Stimulated activated CD8-positive, alpha-beta memory T cell treated with anti-CD3 and anti-CD28 coated beads, Interleukin-7, amount 100 ng/mL, for 48 hours (primary cell): ENCODE measurements at places on chromosomes 1 and 21.

GRCh38 chr1:151984313-151984956 is 9.2 kb downstream of the S100A10 start:
- no peak for DNase-seq

DNA sequence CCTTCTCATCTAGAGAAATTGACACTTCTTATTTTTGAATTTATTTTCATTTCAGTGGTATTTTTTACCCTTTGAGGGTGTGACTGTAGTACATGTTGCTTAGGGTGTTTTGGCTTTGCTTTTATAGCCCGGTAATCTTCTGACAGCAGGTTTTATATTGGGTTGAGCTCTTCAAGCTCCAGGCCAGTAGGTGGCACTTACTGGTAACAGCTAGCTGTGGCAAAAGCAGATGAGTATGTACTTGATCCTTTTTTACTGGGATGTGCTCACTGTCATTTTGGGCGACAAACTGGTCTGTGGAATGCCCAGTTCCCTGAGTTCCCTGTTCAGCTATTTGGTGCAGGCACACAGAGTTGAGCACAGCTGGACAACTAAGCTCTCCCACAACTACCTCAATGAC is 916.2 kb upstream of the B3GALT2 start:
- no peak for DNase-seq

DNA sequence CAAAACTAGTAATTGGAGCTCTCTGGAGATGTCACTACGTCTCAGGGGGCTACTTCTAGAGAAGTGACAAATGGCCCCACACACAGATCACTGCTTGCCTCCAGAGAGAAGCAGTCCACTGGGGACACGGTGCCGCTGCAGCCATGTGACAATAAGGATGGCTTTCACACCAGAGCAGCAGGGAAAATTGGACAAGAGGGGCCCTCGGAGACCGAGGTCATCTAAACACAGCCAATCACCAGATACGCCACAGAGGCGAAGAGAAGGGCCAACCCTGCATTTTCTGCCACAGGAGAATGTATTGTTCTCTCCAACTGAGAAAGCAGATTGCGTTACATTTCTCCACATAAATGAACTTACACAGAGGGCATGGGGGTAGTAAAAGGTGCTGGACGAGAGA is 51.2 kb upstream of the TIAM1 start:
- no peak for DNase-seq

DNA sequence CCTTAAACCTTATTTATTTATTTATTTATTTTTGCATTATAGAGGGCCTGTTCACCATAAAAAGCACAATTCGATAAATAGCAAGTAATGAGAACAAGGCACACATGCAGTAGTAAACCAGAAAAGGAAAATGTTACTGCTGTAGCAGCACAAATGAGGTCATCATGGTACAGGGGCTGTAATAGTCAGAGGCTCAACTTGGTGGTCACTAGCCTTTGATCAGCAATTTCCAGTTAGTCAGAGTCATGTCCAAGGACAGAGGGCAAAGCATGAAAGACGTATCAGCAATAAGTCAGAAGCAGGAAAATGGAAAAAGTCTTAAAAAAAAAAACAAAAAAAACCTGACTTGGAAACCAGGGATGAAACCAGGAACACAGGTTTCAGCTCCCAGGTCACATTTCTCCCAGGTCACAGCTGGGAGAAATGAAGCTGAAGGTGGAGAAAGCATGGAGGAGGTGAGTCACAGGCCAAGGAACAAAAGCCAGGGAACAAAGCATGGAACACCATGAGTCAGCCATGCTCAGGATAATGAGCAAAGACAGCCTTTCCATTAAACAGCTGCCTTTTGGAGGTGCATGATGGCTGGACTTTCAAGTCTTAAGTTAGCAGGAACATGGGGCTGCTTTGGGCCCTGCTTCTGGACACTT is 556.3 kb downstream of the LTN1 start:
- DNase-seq = no peak

DNA sequence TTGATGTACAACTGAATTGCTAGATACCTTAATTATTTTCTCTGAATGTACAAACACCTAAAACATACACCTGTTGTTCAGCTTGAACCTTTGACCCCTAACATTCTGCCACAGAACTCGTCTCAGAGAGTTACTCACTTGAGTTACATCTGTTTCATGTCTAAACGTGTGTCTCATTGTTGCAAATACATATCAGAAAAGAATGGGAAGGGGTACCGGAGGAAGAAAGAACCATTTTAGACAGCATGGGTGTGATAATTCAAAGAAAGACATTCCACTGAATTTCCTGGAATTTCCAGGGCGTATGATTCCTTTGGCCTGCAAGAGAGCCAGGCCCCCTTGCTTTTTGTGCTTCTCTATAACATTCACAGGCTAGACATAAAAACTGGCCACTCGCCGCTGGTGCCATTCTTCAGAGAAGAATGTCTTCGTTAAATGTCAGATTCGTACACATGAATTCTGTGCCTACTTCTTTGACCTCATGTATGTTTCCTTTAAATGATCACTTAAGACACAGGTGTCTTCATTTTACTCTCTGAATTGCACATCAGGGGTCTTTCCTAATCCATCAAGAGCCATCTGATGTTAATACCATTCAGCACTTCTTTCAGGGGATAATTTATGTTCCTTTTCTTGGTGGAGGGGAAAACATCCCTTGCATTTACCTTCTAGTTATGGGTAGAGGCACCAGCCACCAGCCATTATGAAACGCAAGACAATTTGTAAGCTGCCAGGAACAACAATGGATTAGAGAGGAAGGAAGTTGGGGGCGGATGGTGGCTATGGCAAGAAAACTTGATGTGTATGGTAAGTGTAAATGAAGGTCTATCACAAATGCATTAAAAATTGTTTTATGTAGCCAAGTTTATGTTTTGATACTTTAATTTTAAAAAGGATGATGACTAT is 12.7 kb downstream of the ATF3 start:
- DNase-seq = no peak

GRCh38 chr1:119475866-119476439 is 31.1 kb upstream of the HSD3B1 start:
- no peak for DNase-seq

GRCh38 chr1:56788588-56788987 is 30.6 kb downstream of the FYB2 start:
- DNase-seq = no peak

GRCh38 chr1:208559597-208560329 is 315.6 kb upstream of the PLXNA2 start:
- no peak for DNase-seq

DNA sequence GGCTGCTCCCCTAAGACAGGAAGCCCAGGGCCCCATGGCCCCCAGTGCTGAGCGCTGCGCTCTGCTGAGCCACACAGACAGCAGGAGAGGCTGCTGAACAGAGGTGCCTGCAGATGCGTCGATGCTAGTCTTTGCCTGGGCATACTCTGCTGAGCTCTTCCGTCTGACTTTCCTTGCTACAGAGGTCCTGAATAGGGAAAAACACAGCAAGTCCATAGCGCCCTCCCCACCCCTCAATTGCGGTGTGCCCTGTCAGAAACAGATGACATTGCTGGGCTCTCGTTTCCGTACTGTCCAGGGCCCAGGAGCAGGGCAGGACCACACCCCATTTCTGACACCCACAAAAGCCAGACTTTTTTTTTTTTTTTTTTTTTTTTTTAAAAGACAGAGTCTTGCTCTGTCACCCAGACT is 252.5 kb downstream of the SDCCAG8 start:
- DNase-seq = no peak

DNA sequence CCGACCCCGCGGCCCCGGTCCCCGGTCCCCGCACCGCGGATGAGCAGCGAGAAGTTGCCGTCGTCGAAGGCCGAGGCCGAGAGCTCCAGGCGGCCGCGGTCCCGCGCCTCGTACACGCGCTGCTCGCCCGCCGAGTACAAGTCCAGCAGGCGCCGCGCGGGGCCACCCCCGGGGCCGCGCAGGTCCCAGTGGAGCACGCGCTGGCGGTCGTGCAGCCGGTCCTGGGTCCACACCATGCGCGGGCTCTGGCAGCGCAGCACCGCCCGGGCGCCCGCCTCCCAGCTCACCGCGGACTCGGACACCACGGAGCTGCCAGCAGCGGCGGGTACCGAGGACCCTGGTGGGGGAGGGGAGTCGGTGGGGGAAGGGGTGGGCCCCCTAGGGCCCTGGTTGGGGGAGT is 2.9 kb downstream of the MXRA8 start:
- DNase-seq = no peak

DNA sequence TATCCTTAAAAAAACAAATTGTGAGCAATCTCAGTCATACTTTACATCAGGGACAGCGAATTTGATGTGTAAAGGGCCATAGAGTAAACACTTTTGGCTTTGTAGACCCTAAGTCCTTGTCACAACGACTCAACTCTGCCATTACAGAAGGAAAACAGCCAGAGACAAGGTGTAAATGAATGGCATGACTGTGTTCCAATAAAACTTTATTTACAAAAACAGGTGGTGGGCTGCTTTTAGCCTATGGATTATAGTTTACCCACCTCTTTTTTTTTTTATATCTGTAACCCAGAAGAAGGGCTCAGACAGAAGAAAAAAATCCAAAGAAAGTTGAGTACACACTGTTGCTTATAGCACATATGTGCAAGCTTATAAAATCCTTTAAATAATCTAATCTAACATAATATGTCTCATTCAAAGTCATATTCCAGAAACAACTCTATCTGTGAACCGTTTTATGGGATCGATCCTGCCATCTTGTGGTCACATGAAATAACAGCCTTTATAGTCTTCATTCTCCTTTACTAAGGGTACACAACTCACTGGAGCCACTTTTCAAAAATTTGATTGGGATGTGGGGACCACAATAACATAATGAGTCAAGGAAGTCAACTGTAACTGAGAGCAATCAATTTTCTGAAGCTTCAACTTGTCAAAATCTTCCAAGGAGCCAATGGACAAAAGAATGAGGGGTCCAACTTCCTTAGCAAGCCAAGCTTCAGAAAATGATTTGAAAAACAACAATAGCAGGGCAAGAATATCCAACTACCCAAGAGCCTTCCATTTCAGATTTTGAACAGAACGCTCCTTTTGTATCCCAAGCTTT is 142.2 kb upstream of the KRTAP19-8 start:
- no peak for DNase-seq
